HFFc6 (cell line): ENCODE measurements at places on chromosomes 3 and 15.
A peak's percentile ranks its signal among the peaks of the same experiment; 100 is the strongest.

DNA sequence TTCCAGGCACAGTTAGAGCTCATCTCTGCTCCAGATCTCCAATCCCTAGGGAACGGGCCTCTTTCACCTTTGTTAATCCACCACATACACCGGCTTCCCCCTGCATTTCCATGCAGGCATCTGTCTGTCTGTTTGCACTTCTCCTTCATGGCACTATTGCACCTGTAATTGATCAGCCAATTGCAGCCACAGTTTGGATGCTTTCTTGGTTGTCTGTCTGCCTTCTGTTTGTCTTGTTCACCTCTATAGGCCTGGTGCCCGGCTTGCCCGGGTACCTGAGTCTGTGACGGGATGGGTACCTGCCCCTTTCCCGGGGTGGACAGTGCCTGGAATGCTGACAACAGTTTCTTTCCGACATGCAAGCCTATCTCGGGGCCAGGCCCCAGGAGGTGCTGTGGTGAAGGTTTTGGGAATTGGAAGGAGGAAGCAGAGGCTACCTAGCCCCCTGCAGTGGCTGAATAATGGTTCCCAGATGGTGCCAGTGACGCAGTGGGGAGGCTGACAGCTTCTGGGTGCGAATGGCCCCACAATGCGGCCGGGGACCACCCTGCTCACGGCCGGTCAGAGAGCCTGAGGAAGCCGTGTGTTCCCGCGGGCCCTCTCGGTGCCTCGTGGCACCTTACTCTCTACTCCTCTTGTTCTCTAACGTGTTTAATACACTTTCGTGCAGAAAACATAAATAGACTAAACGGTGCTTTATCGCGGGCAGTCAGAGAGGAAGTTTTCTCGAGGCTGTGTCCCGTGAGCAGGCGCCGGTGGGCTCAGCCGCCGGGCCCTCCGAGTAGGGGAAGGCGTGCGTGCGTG is 31.3 kb upstream of the RAB6B start:
- no peak for DNase-seq

- DNase-seq: no peak
These were observed 4.2 kb upstream of the LRIG1 start for GRCh38 chr3:66504850-66505641.

- no peak for DNase-seq
These were observed 28.6 kb downstream of the KCNAB1 start for GRCh38 chr3:156148946-156149381.

GRCh38 chr3:148957586-148957985 is 33.8 kb upstream of the GYG1 start:
- DNase-seq: no peak

GRCh38 chr3:82467051-82467450 is 705.6 kb upstream of the GBE1 start:
- DNase-seq: no peak

DNA sequence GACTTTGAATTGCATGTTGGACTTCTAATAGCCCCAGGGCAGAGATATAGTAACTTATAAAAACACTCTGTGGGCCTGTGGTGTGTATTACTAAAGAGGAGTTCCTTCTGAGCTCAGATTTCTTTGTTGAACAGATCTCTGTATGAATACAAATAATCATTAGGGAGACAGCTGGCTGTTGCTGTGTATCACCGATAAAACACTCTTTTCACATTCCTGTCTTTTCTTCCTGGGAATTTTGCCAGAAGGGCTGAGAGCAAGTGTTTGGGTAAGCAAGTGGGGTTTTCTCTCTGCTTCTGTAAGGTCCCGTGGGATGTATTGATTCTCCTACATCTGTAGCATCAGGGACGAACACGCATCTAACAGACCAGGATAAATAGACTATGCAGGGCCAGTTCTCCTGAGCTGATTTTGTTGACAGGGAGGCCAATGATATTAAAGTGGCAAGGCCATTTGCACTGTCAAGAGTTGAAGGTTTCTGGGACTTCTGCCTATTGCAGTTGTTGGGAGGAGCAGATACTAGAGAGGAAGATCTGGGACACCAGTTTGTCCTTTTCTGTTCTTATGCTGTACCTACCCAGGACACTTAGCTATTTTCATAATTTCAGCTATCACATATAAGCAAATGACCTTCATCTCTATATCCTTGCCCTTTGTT is 225.9 kb upstream of the CD96 start:
- DNase-seq: peak; percentile 57

- DNase-seq: no peak
These were observed 3.6 kb downstream of the POLG start for GRCh38 chr15:89330881-89331595.

DNA sequence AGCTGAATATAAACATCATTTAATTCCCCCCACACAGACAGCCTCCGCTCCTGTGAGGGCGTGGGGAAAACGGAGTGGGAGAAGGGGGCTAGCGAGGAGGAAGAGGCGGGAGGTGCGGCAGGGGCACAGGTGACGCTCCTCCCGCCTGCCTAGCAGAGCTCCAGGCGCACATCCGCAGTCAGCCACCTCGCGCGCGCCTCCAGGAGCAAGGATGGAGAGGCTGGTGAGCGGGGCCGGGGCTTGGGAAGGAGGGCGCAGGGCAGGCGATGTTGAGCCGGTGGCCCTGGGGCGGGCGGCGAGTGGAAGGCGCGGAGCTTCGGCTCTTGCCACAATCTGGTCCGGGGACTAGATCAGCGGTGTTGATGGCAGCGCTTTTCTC is at the start of gene CD200:
Gene CD200, plus strand, starts transcription at position 155 of the 379 bp plus-strand sequence. Its CDS starts 57 bp downstream, at position 212.
- DNase-seq: no peak

DNA sequence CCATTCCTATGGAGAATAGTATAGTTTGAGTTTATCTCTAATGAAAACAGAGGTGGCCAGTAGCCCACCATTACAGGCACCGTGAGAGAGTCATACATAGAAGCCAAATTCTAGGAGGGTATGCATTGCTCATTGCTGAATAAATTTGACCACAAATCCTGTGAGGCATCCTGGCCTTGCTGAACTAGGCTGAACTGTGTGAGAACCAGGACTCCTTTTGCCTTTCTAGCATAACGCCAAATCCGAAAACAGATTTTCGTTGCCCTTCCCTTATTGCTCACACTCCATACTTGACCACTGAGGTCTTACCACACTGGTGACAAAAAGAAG is 50.4 kb downstream of the SLC2A2 start:
- DNase-seq: no peak

DNA sequence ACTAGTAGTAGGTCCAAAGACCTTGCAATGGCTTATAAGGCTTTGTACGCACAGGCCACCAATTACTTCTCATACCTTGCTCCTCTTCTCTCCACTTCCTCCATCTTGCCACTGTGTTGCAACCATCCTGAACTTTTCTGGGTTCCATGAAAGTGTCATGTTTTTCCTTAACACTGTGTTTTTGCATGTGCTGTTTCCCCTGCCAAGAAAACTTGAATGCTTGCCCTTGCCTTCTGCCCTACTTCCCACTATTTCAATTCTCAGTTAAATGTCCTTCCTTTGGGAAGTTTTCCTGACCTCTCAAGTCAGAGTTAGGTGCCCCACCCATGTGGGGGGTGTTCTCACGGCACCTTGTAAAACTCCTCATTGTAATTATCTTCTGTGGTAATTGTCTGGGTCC is 182.8 kb downstream of the THRB start:
- DNase-seq: no peak

DNA sequence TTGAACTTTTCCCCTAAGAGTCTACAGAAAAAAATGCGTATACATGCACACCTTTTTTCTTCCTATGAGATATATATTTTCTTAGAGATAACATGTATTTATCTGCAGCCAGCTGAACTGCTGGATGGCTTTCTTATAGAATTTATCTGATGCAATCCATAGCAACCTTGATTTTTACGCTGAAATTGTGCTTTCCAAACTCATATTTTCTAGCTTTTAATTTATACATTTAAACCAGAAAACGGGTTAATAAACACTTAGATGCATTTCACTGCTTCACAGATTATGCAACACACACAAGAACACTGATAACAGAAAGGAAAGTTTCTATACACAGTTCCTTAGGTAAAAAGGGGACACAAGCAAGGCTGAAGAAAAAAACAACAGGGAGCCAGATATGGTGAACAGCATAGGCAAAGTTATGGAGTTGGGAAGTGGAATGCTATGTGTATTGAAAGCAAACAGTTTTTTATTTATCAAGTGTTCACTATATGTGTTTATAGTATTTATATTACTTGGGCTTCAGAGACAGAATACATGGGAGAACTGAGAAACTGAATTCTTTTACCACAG is 149.5 kb downstream of the SPATA16 start:
- DNase-seq: no peak

GRCh38 chr15:28023933-28024888 is 74.9 kb downstream of the OCA2 start:
- no peak for DNase-seq

- DNase-seq: no peak
These were observed 2.4 kb downstream of the KLHDC8B start for GRCh38 chr3:49173792-49174170.

DNA sequence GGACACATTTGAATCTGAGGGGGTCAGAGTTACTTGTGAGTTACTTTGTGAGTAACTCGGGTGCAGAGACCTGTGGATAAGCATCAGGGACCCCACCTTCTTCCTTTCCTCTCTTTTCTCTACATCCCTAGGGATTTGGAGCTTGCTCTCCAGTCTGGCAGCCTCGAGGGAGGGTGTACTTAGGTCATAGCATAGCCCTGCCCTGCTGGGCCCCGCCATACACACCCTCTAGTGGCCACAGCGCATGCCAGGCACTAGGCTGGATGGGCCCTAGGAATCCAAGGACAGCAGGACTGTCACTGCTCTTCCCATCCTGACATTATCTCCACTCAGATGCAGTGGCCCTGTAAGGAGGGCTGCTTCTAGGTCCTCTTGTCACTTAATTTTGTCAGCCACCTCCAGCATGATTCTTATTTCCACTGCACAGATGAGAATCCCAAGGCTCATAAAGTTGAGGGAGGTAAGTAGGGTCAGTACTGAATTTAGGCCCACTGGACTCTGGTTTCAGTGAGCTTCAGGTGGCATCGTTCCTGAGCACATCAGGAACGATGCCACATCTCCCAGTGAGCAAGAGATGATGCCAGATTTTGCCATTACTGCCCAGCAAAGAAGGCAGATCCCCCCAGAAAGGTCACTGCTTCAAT is 3.6 kb upstream of the SMAD6 start:
- DNase-seq: peak; percentile 57

DNA sequence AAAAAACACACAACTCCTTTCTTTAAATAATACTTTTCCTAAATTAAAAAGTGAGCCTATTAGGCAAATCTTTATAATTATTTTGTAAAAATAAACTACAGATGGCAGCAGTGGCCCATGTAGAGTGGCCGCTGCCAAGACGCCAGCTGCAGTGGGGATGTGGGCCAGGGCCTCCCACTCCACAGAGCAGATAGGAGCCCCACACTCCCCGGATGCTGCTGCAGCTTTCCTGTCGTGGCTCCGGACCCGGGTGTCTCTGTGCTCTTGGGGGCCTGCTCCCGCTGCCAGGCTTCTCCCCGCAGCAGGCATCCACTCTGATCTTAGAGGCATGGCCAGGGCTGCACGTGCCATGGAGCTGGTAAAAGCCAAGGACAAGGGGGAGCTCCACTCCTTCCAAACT is 67.5 kb downstream of the PROS1 start:
- DNase-seq: no peak

GRCh38 chr15:73287019-73287418 is 81.7 kb downstream of the HCN4 start:
- no peak for DNase-seq

GRCh38 chr3:66149269-66149668 is 71.5 kb upstream of the SLC25A26 start:
- DNase-seq: peak; percentile 61

DNA sequence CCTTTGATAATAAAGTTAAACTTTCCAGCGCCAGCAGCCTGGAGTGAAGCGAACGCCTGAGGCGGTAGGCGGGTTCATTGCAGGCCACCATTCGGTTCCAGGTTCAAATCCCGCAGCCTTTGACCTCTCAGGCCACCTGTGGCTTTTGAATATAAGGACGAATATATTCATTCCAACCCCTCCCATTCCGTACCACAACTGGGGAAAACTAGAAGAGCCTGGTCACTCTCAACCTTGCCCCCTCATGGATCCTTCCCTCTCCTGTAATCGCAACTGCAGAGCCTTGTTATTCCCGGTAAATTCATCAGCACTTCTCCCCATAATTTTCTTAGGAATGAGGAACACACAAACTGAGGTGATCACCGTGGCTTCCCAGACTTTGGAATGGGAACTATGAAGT is 35.2 kb downstream of the ZIC4 start:
- no peak for DNase-seq

DNA sequence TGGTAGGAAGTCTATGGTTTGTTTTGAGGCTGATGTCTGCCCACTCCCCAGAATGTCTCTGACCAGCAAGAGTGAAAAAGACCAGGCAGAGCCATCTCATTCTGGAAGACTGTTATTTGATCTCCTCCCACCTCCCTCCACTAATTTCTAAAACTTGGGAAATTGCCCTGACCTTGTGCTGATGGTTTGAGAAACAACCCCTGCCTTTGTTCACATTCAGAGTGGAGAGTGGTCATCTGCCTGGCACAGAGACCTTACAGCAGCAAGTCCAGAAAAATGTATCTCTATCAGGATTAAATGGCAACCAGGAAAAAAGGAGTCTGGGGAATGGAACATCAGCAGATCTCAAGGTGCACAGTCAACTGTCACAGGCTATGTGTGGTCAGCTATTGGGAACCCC is 25.7 kb downstream of the SPATA12 start:
- no peak for DNase-seq

GRCh38 chr3:188789251-188789650 is 382.5 kb upstream of the TPRG1 start:
- no peak for DNase-seq
